Sciatic nerve (tissue), 2 donors: ENCODE measurements at places on chromosomes 3 and 15.
A peak's percentile ranks its signal among the peaks of the same experiment; 100 is the strongest.

DNA sequence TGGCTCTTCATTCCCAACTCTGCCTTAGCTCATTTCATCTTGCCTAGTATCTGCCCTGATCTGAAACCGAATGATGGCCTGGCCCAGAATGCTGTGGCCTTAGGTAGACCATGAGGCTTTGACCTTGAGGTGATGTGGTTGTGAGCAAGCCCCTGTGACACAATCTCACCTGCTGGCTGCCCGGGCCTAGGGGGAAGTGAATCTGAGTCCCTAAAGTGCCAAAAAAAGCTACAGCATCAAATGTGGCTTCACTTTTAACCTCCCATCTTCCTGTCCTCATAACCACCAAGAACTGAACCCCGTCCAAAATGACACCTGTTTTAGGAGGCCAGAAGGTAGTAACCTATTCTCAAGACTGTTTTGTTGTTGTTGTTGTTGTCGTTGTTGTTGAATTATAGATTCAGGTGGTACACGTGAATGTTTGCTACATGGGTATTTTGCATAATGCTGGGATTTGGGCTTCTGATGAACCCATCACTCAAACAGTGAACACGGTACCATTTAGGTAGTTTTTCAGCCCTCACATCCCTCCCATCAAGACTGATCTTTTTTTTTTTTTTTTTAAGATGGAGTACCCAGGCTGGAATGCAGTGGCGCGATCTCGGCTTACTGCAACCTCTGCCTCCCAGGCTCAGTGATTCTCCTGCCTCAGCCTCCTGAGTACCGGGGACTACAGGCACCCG lies 54.6 kb downstream of the MCCC1 start:
- no peak for DNase-seq

DNA sequence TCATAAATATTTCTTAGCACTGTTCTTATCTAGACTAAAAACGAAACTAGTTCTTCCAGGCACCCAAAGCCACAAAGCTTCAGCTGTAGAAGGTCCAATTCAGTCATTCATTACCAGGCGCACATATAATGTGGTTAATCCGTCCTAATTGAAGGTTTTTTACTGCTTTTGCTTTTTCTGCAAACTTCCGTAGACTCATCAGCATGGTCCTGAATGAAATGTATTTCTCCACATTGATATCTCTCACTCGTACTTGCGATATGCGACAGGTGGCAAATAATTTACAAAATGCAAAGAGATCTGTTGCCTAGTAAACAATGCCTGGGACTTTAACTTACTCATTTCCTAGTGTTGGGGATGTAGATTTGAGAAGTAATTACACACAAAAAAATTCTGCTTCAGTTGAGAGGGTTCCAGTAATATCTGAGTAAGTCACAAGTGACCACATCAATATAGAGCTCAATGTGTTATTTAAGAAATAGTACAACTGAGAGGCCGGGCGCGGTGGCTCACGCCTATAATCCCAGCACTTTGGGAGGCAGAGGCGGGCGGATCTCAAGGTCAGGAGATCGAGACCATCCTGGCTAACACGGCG lies 75.0 kb upstream of the MBNL1 start:
- no peak for DNase-seq

DNA sequence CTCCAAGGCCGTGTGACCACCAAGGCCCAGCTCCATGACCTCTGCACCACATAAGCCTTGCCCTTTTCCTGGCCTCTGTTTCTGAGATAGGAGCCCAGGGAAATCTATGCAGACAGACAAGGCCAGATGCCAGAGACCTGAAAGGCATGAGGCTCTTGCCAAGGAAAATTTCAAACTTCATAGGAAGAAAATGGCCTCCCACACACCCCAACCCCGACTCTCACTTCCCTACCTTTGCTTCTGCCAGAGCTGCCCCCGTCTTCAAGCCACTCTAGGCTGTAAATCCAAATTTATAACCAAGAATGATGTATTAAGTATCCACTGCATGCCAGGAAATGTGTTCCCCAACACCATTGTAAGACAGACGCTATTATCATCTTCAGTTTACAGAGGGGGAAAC lies 65.5 kb upstream of the HRH1 start:
- no peak for DNase-seq

- no peak for DNase-seq
Observed at GRCh38 chr3:80018375-80018774, 250.6 kb upstream of the ROBO1 start.

GRCh38 chr15:82942691-82943090 lies 9.8 kb downstream of the HOMER2 start:
- DNase-seq, result no peak

DNA sequence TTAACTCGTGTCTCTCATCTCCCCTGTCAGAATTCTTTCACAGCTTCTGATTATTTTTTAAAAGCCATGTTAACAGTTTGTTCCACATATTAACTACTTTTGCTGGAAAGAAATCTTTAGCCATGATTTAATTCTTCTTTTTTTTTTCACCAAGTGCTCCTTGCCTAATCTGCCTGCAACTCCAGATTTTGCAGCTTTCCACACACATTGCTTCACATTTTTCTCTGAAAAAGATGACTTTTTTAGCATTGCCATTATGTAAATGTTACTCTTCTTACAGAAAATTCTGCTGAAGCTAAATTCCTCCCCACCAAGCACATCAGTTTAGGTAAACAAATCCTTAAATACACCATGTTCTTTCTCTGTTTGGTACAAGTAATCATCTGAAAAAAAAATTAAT lies 23.4 kb upstream of the PPARG start:
- no peak for DNase-seq

DNA sequence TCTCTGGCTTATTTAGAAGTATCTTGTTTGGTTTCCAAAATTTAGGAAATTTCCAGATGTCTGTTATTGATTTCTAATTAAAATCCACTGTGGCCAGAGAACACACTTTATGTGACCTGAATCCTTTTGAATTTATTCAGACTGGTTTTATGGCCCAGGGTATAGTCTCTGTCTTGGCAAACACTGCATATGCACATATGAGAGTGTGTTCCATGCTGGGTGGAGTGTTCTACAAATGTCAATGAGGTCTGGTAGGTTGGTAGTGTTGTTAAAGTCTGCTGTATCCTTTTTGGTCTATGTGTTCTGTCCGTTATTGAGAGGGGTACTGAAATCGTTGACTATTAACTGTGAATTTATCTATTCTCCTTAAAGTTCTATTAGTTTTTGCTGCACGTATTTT lies 30.2 kb downstream of the PGPEP1L start:
- DNase-seq, result no peak

DNA sequence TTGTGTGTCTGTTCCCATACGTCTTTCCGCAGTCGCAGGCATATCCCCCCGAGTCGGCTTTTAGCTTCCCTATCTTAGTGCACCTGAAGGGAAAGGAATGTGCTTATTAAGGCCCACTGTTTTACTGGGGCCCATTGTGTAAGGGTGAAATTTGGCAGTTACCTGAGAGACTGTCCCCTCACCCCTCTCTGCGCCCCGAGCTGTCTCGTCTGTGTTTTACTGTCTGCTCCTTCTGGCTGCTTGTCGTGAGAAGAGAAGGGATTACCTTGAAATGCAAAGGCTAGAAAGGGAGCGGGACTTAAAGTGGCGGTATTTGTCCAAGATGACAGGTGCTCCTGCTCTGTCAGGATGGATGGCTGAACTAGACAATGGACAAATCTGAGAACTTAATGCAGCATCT lies 233.0 kb upstream of the POU1F1 start:
- DNase-seq, result no peak

GRCh38 chr15:82108489-82109078 lies 62.8 kb upstream of the MEX3B start:
- peak; percentile 64 for DNase-seq

GRCh38 chr3:108088697-108089096 lies 2.1 kb downstream of the CD47 start:
- DNase-seq, result no peak

DNA sequence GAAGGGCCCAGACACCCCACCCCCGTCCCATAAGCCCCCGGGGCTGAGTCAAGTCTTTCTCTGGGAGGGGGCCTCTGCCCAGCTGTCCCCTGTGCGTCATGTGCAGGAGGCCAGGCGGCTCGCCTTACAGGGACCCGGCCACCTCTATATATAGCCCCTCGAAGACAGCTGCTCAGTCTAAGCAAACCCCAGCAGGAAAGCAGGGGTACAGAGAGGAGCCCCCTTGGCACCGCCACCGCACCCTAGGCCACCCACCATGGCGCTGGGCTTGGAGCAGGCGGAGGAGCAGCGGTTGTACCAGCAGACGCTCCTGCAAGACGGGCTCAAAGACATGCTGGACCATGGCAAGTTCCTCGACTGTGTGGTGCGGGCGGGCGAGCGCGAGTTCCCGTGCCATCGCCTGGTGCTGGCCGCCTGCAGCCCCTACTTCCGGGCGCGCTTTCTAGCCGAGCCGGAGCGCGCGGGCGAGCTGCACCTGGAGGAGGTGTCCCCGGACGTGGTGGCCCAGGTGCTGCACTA lies at the start of gene KLHL40:
Gene KLHL40, plus strand, starts transcription at position 175 of the 519 bp plus-strand sequence. Its CDS starts 82 bp downstream, at position 257.
- peak; percentile 40 for DNase-seq

DNA sequence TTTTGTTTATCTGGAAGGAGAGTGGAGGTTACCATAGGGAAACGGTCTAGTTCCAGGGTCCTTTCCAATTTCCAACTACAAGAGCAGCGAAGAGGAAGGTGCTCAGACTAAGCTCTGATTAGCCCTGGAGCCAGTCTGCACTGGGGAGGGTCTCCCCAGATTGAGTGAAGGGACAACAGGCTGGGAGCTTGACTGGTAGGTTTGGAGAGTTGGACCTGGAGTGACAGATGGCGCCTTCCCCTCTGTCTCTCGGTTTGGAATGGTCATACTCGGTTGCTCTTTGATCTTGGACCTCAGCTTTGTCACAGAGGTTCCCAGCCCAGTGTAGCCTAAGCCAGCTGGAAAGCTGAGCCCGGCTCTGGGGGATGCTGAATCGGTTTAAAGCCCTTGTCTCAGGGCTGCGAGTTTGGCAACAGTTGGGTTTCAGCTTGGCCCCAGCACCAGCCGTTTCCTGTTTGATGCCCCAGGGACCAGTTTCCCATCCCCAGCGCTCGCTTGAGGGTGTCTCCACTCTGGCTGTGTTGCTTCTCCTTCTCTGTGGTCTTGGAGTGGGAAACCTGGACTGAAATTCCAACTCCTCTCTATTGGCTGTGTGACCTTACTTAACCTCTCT lies 53.1 kb upstream of the ULK4 start:
- DNase-seq, result peak; percentile 70
